ENCODE measurements at places on chromosomes 6 and 20.

DNA sequence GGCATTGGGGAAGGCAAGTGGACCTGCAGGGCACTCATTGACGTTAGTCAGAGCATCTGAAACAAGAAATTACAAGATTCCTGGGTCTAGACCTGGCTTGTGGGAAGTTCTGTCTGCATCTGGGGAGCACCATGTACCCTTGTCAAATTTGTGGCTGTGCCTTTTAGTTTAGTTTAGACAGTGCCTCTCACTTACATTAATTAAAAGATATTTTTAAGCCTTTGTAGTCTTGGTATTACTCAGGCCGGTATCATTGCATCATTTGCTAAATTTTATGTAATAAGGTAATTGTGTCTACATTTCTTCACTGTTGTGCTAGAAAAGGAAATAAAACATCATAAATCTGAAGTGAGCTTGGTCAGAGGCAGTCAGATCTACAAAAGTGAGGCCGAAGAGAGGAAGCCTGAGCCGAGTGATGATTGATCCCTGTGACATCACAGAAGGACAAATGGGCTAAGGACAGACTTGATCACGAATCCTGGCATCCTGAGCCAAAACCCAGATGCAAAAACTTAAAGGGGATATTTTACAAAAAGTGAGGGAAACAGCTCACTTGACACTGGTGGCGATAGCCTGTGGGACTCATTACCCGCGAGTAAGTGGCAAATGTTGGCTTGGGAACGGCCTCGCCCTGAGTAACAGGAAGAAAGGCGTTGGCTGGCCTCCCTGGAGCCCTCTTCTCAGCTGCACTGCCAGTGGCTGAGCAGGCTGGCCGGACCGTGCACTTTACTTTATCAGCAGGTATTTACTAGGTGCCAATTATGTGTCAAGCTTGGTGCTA lies 106.5 kb downstream of the TCP11 start:
- DNase-seq, result no peak

DNA sequence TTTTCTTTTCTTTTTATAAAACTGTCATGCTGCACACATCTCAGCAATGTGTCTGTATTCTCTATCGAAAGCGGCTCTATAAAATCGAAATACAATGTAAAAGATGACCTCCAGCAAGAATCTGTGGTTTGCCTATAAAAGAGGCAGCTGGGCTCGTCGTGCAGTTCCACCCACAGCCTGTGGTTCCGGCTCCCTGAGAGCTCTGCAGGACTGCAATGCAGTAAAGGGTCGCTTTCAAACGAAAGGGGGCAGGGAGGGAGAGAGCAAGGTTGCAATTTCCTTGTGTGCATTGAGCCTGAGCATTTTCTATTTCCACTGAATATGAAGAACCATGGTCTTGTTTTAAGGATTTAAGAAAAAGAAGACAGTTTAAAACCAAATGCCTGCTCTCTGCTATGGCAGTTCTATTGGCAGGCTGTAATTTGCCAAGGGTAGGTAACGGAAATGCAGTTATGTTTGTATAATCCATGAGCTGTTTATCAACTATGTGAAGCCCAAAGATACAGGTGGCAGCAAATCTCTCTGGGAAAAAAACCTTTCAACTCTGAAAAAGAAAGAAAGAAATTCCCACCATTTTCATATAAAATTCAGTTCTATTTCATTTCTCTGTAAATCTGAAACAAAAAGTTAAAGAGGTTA lies 236.5 kb downstream of the HACE1 start:
- DNase-seq, result no peak

DNA sequence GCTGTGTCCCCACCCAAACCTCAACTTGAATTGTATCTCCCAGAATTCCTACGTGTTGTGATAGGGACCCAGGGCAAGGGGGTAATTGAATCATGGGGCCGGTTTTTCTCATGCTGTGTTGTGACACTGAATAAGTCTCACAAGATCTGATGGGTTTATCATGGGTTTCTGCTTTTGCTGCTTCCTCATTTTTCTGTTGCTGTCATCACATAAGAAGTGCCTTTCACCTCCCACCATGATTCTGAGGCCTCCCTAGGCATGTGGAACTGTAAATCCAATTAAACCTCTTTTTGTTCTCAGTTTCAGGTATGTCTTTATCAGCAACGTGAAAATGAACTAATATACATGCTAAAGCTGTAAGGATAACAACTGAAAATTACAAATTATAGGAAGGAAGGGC lies 88.3 kb downstream of the CDYL start:
- no peak for DNase-seq

GRCh38 chr20:45032781-45033180 lies 66.5 kb downstream of the STK4 start:
- no peak for DNase-seq

GRCh38 chr6:150302520-150303176 lies 66.2 kb upstream of the IYD start:
- no peak for DNase-seq

DNA sequence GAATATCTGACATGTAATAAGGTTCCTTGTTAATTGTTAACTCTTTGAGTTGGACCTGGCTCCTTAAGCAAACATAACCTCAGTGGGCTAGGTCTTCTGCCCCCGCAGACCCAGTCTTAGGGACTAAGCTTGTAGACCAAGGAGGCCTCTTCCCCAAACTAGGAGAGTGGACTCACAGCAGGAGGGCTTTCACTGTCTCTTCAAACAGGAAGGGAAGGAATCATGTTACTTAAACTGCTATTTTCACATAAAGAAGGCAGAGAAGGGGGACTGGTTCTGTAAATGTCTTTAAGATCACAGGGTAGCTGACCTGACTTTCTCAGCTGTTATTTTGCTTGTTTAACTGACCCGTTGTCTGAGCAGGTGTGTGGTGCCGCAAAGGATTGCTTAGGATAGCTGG lies 34.9 kb upstream of the PRDM1 start:
- DNase-seq, result no peak

GRCh38 chr6:118536478-118536877 lies 11.6 kb upstream of the PLN start:
- no peak for DNase-seq

DNA sequence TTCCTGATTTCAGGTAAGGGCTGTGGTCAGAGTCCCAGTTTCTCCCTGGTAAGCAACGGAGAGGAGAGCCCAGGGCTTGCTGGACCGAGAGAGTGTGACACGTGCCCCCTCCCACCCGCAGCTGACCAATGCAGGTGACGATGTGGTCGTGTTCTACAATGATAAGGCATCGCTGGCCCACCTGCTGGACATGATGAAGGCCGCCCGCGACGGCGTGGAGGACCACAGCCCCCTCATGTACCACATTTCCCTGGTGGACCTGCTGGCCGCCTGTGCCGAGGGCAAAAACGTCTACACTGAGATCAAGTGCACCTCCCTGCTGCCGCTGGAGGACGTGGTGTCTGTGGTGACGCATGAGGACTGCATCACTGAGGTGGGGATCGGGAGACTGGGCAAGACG lies 31.7 kb downstream of the UQCC2 start:
- DNase-seq, result no peak

DNA sequence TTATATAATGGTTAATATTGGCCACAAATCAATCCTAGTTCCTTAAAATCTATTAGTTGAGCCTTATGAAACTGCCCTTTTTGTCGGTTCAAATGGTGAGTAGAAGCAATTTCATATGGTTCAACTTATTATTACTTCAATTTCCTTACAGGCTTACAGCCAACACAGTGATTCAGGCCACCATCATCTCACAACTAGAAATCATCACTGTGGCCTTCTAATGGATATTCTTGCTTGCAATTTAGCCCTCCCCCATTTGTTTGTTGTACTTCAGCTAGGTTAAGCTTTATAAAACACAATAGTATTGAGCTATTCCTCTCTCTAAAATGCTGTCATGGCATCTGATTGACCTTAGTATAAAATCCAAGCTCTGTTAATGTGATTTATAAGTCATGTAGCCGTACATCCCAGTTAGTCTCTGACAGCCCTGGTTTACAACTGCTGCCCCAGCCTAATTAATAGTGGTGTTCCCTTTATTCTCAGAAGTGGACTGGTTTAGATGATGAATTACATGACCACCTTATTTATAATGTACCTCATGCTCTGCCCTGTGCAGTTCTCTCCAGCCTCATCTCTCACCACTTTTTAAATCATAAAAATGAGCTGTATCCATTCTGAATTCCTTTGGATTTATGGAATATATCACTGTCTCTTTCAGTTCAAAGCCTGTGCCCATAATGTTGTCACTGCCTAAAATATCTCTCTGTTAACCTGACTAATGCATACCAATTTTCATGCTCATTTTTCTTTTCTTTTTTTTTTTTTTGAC lies 36.7 kb downstream of the LAMA2 start:
- DNase-seq, result no peak

All from activated naive CD4-positive, alpha-beta T cell treated with anti-CD3 and anti-CD28 coated beads, Interleukin-2, amount 50 U/mL, for 16 hours (primary cell).